ENCODE measurements at places on chromosomes 13 and 19. TPM values are rescaled to one million over a fixed set of nuclear protein-coding genes. Genes with fewer than 3 reads are reported as not detected.

GRCh38 chr13:29456419-29456818 is 139.1 kb downstream of the SLC7A1 start:
- no peak for DNase-seq
- no peak overlapping the region for H3K27ac ChIP-seq
- H3K4me1 ChIP-seq: peaks cover 17% of the 10 kb centered on the region
- no peak overlapping the region for H3K4me3 ChIP-seq

NPHS1 gene
- not detected for total RNA-seq

OR7A5 gene
- not detected for total RNA-seq

SH2D3A gene
- total RNA-seq: not detected

- no peak for DNase-seq
- no peak overlapping the region for H3K27ac ChIP-seq
- no peaks in the 10 kb centered on the region for H3K36me3 ChIP-seq
- peaks cover 8% of the 10 kb centered on the region for H3K4me1 ChIP-seq
These were observed 506.7 kb upstream of the PCDH9 start for GRCh38 chr13:67736646-67737420.

EDNRB gene
- 0.29 TPM for total RNA-seq

DNA sequence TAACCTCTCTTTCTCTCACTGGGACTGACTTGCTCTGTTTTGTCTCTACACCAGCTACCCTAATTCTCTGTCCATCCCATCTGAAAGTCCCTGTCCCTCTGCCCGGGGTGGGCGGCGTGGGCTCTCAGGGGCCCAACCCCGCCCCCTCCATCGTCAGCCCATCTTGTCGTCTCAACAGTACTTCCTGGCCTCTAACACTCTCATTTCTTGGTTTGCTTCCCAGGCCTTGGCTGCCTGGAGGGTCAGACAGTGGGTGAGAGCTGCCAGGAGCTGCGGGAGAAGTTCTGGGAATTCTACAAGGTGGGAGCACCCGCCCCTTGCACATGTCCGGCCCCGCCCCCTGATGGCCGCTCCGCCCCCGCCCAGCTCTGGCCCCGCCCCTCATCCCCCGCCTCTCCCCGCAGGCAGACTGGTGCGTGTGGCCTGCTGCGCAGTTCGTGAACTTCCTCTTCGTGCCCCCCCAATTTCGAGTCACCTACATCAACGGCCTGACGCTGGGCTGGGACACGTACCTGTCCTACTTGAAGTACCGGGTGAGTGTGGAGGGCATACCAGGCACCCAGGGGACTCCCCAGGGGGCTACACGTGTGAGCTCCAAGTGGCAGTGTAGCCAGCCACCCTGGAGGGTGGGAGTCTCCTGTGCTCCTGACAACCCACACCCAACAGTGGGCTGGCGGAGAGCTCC is 1.7 kb downstream of the MPV17L2 start:
- H3K27me3 ChIP-seq: no peaks in the 10 kb centered on the region
- DNase-seq: peak; percentile 68
- peak overlapping the region; percentile 70 for H3K27ac ChIP-seq
- H3K4me3 ChIP-seq: peak overlapping the region; percentile 82
- H3K4me1 ChIP-seq: peaks cover 19% of the 10 kb centered on the region

KISS1R gene
- not detected for total RNA-seq

- peak overlapping the region; percentile 55 for H3K4me3 ChIP-seq
- H3K27ac ChIP-seq: no peak overlapping the region
- H3K36me3 ChIP-seq: no peaks in the 10 kb centered on the region
- H3K4me1 ChIP-seq: peaks cover 9% of the 10 kb centered on the region
- H3K27me3 ChIP-seq: no peaks in the 10 kb centered on the region
These were observed 23.5 kb downstream of the KCTD15 start for GRCh38 chr19:33819880-33820781.

AMER2 gene
- total RNA-seq: not detected

ACER1 gene
- not detected for total RNA-seq

GRCh38 chr13:32384702-32385101 is 43.2 kb downstream of the N4BP2L1 start:
- no peaks in the 10 kb centered on the region for H3K36me3 ChIP-seq
- no peak overlapping the region for H3K4me3 ChIP-seq
- H3K27ac ChIP-seq: no peak overlapping the region
- no peaks in the 10 kb centered on the region for H3K27me3 ChIP-seq

DNA sequence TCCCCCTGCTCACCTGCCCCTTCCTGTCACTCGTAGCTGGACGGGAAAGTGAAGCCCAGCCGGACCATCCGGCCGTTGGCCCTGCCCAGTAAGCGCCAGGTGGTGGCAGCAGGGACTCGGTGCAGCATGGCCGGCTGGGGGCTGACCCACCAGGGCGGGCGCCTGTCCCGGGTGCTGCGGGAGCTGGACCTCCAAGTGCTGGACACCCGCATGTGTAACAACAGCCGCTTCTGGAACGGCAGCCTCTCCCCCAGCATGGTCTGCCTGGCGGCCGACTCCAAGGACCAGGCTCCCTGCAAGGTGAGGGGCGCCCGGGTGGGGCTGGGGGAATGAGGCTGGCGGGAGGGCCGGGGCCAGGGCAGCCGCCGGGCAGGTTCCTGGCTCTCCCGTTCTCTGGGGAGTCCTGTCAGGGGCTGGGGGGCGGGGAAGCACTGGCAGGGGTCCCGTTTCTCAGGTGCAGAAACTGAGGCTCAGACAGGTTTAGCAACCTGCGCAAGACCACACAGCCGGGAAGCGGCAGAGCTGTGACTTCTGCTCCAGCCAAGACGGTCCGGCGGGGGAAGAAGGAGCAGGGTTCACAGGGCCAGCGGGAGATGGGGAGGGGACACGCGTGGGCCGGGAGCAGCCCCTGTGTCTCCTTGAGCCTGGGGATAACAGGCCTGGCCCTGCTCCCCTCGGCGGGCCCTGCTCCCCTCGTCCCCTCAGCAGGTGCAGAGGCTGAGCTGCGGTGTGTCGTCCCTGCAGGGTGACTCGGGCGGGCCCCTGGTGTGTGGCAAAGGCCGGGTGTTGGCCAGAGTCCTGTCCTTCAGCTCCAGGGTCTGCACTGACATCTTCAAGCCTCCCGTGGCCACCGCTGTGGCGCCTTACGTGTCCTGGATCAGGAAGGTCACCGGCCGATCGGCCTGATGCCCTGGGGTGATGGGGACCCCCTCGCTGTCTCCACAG is 5.3 kb downstream of the GZMM start:
- H3K4me1 ChIP-seq: no peaks in the 10 kb centered on the region
- no peaks in the 10 kb centered on the region for H3K27me3 ChIP-seq
- no peak overlapping the region for H3K4me3 ChIP-seq
- DNase-seq: peak; percentile 89

Data from osteoblast (primary cell).